CD4-positive, alpha-beta T cell treated with Interleukin-12 subunit alpha and Interleukin-12 subunit beta, for 1 hour (primary cell): ENCODE measurements at places on chromosomes 3 and 15.

GRCh38 chr3:61729038-61729634 lies 167.8 kb downstream of the PTPRG start:
- no peak for DNase-seq

GRCh38 chr3:48594417-48595049 lies 596 bp downstream of the COL7A1 start:
- no peak for DNase-seq

- DNase-seq: no peak
Observed at GRCh38 chr3:171741377-171741776, 68.9 kb downstream of the PLD1 start.

DNA sequence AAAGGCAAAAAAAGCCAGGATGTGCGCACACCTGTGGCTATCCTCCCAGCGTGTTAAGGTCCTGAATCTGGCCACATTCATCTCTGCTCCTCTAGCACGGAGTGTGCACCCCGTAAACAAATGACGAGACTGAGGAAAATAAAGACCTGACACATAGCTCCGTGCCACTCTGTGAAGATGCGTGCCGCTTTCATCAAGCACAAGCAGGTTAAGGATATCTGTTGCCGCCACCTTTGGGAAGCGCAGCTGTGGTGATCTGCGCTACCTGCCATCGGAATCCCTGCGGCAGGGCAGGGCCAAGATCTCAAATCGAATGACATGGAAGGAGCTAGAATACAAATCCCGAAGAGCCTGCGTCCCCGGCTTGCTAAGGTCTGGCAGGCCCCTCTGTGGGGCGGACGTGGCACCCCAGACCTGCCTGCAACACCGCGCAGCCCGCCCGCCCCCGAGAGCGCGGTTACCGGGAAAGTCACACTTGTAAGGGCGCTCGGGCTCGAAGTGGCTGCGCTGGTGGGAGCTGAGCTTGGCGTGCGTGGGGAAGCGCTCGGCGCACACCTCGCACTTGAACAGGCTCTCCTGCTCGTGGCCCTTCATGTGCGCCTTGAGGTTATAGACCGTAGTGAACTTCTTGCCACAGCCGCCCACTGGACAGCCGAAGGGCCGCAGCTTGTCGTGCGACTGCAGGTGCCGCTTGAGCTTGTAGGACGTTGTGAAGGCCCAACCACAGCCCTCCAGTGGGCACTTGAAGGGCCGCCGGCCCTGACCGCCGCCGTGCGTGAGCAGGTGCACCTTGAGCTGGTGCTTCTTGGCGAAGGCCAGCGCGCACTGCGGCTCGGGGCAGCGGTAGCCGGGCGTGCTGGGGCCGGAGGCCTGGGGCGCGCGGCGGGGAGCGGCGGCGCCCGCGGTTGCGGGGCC lies 936 bp downstream of the ZXDC start:
- peak; percentile 30 for DNase-seq

DNA sequence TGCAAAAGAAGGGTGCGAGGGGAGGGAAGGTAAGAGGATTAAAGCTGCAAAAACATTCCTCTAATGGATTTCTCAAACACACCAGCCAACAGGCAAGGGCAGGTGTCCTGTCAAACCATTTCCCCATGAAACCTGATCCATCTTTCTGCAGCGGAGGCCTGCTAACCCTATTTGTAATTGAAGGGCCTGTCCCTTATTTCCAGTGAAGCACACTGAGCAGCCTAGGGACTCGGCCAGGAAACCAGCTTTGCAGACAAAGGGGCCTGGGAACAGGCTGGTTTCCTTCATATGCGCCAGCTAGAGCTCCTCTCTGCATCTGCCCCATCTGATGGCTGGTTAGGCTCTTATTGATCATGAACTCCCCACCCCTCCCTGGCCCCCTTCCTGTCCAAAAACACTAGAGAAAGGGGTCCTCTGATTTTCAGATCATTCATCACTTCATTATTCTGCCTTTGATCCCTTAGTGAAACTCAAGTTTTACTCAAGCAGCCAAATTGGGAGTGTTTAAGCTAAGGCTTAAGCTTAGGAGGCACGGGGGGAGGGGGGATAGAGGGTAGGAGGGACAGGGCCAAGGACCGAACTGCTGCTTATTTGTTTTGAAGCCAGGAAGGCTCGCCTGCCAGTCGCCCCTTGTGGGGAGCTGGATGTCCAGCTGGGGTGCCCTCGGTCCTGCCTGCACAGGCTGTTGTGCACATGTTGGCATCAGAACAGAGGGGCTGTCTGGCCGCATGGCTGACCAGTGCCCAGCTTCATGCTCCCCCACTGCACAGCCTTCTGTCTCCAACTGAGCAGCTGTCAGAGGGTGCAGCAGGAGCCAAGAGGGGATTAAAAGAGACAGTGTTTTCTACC lies 53.1 kb downstream of the BOC start:
- no peak for DNase-seq

DNA sequence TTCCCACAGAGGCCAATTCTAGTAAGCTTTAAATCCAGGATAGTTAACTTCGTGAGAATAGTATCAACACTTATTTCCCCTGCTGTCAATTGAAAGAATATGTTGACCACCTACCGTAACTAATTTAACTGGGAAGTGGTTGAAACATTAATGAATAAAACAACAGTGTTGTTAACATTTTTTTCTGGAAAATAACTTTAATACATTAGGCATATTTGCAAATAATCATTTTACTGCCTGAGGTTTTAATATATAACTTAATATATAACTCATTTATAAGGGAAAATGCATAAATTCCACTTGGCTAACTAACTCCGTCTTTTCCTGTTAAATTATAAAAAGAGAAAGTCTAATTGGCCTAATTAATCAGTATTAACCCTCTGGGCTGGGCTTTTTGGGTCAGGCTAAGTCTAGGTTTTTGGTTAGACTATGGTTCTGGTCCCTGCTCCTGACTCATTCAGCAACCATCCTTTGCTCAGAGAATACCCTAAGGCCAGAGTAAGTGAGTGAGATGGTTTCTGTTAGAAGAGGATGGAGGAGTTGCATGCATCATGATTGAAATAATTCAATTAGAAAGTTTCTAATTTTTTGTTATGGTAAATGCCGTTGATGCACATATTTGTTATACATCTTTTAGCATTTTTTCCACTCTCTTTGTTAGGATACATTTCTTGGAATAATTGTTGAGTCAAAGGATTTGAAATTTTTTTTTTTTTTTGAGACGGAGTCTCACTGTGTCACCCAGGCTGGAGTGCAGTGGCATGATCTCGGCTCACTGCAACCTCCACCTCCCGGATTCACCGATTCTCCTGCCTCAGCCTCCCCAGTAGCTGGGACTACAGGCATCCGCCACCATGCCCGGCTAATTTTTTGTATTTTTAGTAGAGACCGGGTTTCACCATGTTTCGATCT lies 10.8 kb upstream of the SKIL start:
- no peak for DNase-seq

DNA sequence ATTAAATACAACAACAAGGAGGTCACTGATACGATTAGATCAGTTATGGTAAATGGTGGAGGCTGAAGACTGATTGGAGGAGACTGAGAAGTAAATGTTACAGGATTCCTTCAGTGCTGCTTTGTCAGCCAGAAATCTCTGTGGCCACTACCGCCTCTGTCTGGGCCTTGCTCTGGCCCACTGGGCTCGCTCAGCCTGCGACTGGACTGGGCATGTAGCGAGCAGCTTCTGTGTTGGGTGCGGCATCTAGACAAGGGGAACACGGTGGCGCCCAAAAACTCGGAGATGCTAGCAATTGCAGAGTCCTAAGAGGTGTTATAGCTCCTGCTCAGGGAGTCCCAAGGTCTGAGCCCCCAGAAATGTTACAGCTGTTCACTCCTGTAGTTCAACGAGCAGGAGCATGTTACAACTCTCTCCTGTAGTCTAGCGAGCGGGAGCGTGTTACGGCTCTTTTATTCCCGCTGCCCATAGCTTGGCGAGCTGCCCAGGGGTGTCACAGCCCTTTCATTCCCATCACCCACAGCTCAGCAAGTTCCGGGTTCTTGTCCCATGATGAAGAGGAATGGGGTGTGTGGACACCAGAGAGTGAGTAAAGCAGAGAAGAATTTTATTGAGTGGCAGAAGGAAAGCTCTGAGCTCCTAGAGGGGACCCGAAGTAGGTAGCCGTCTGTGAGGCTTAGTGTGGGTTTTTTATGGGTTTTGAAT lies 24.7 kb downstream of the SLC15A2 start:
- DNase-seq: no peak

DNA sequence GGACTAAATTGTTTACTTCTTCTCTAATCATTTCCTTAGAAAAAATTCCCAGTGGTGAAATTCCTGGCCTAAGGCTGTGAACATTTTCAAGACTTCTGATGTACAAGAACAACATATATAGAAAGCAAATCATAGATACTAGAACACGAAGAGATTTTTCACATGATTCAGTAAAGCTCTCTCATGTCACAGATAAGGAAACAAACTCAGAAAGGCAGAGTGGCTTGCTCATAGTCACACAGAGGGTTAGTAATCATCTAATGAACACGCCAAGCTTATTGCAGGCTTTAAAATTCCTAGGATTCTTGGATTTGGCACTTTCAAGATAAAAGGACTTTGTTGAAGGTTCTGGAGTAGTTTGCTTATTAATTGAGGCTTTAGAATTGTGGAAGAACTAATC lies 26.2 kb downstream of the CRTAP start:
- DNase-seq: no peak

DNA sequence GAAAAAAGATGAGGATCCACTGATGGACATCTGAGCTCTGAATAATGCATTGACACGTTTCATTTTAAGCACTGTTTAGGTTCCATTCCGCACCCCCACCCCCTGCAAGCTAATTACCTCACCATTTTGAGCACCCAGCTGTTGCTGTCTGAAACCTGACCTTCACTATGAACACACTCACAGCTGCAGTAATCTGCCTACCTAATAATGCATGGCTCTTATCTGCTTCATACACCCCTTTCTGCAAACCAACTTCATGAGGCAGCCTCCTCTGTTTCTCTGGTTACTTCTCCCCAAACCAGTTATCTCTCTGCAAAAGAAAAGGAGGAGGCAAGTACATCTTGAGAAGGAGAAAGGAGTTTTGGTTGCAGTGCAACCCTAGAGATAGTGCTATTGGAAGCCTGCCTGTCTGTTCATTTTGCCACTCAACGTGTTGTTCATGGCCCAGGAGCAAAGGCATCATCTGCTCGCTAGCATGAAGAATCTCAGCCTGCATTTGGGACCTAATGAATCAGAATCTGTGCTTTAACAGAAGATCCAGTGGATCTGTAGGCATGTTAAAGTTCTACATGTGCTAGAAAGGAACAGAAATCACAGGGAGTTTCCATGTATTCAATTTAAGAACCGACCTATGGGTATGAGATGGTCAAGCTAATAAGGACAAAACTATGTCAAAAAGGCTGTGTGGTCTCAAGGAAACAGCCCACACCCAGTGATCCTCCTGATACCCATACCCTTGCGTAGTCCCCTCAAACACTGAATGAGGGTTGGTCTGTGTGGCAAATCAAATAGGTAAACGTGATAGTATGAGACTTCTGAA lies 87.2 kb downstream of the MB21D2 start:
- DNase-seq: no peak

DNA sequence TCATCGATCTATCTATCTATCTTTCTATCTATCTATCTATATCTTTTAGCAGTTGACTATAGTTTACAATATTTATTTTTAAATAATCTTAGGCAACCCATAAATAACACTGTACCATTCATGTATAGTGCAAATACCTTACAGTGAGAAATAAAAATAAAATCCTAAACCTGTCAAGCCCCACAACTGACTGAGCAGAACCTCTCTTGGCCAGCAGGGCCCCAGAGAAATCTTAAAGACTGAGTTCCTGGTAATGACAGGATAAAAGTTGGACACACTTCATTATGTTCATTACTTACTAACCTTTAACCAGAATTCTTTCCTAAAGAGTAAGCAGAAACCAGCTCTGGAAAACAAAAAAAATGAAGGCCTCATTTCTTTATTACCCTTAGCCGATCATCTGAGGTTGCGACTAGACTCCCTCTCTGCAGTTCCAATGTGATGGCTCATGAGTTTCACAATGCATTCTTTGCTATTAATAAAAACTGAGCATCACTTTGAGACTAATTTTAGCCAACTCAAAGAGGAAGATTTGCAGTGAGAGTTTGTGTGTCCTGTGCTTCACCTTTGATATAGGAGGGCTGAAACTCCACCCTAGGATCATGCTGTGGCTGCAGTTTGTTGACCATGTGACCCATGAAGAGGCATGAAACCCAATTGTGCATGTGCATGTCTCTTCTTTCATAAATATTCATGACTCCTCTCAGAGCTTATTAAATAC lies 1072.0 kb downstream of the NSUN3 start:
- DNase-seq: no peak

DNA sequence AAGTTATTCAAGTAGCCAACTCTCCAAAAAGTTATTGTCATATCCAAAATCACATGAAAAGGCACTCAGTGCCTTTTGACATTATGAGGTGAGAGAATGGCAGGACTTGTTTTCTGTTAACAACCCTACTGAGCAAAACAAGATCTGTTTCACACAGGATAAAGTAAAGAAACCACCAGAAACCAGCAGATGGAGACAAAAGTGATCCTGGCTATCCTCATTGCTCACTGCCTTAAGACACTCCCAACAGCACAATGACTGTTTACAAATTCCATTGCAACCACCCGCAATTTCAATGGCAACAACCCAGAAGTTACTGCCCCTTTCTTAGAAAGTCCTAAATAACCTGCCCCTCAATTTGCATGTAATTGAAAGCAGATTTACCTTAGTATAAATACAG lies 352.6 kb upstream of the NDN start:
- DNase-seq: no peak

DNA sequence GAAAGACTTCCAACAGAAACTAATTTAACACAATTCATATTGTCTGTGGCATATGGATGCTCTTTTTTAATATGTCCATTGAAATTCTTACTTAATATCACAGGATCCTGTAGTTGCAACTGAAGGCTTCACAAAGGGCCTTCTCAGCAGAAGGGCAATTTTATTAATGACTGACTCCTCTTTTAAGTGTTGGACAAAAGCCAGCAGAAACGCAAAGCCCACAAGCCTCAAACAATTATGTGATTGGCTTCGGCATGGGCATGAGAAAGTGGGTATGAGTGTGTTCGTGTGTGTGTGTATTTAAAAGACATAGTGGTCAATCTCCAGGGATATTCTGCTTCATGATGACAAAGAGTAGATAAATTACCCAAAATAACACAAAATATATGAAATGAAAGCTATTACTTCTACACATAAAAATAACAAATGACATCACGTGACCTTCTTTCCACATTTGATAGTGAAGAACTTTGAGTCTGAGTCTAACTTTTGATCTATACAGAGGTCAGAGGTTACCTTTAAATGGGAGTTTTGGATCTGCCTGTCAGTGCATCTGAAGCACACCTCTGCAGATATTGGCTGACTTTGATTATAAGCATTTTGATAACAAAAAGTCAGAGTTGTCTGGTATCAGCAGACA lies 496.9 kb downstream of the CADM2 start:
- DNase-seq: no peak

GRCh38 chr3:51538115-51538458 lies 432 bp upstream of the RAD54L2 start:
- DNase-seq: no peak

DNA sequence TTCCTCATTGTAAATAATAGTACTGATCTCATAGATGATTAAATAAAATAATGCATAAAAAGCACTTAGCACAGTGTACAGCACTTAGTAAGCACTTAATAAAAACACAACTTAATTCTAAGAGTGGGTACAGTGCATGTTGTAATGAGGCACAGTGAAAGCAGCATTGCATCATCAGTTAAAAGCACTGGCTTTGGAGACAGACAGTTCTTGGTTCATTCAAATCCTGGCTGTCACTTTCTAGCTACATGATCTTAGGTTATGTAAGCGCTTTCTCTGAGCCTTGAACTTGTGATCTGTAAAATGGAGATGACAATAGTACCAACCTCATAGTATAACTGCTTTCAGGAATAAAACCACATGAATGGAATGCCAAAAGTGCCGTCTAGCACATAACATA lies 151.5 kb downstream of the DPH6 start:
- no peak for DNase-seq
